ENCODE measurements at places on chromosomes 3 and 15.

- no peak for DNase-seq
Measured at GRCh38 chr3:45135959-45136358, 10.2 kb downstream of the CDCP1 start.

DNA sequence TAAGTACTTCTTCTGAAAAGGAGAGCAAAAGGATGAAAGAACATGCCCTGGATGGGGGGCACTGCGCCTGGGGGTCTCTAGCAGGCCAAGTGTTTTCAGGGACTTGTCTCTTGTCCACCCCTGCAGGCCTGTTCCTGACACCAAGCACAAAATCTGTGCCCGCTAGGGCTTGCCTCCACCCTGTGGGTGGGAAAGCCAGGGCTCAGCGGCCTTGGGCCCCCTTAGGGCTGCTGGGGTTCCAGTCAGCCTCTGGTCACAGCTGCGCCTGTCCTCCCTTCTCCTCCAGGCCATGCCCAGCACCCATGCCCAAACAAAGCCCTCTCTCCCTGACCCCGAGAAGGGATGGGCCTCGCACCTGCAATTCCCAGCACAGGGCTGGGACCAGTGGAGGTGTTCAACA lies 71.1 kb upstream of the TRPM1 start:
- DNase-seq, result no peak

- DNase-seq, result no peak
Measured at GRCh38 chr15:89542369-89542768, 32.9 kb upstream of the TICRR start.

DNA sequence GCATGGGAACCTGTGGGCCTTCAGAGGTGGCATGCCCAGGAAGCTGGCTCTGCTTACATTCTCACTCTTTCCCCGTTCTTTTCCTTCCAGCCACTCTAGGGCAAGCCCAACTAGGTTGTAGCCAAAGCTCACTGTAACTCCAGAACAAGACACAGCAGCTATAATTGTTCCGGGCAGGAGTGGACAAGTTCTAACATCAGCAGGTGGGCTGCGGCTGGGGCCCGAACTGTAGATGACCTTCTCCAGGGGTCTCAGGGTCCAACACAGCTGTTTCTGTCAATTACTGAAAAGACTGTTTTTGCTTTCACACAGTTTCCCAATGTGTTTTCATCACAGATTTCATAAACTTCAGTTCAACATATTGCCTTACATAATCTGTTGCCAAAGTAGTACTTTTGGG lies 11.5 kb downstream of the RASGRP1 start:
- DNase-seq, result no peak

- no peak for DNase-seq
Measured at GRCh38 chr15:60390231-60390630, 7.6 kb downstream of the ANXA2 start.

DNA sequence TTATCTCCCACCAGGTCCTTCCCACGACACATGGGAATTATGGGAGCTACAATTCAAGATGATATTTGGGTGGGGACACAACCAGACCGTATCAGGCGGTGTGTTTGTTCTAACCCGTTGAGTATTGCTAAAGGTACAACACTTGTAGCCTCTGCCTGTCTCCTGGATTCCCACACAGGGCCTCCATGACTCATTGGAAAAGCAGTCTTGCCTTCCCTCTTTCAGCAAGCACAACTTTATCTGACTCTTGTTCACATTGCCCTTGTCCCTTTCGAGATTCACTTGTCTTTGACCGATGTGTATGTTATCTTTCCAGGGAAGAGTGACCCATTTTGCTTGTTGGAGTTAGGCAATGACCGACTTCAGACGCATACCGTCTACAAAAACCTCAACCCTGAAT lies 152.3 kb downstream of the MCTP2 start:
- DNase-seq, result no peak

- no peak for DNase-seq
Measured at GRCh38 chr15:47500842-47501241, 216.5 kb upstream of the SEMA6D start.

DNA sequence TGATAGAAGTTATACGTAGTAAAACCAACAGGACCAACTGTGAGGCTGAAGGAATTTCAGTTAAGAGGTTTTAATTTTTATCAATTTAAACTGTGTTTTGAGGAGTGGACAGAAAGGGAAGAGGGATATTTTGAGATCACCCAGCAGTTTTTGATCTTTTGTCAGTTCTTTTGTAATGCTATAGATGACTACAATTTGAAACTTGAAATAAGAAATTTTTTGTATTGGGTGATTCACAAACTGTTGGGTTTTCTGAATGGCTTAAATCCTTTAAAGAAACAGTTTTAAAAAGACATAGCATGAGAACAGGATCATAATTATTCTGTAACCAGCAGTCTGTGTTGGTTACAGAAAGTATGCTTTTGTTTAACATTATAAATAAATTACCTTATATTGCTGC lies 67.4 kb downstream of the TCF12 start:
- no peak for DNase-seq

DNA sequence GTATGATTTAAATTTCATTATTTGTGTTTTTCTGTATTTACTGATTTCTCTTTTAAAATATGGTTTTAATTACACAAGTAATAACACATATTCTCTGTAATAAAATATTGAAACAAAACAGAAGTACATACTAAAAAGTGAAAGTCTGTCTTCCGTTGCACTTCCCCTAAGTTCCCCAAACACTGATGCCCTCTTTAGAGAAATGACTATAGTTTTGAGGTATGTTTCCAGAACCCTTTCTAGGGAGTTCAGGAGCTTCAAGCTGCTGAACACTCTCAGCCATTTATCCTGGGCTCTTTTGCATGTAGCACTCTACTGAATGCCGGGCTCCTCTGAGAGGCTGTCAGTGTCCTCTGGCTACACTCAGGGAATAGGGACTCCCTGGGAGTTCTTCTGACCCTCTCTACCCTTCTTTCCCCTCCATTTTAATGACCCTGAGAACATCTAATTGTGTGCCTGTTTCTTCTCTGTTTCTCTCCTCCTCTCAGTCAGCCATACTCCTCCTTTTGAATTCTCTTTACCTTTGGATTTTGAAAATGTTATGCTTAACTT lies 60.4 kb upstream of the KCNAB1 start:
- no peak for DNase-seq

GRCh38 chr15:25416693-25417092 lies 22.1 kb downstream of the UBE3A start:
- DNase-seq, result no peak

DNA sequence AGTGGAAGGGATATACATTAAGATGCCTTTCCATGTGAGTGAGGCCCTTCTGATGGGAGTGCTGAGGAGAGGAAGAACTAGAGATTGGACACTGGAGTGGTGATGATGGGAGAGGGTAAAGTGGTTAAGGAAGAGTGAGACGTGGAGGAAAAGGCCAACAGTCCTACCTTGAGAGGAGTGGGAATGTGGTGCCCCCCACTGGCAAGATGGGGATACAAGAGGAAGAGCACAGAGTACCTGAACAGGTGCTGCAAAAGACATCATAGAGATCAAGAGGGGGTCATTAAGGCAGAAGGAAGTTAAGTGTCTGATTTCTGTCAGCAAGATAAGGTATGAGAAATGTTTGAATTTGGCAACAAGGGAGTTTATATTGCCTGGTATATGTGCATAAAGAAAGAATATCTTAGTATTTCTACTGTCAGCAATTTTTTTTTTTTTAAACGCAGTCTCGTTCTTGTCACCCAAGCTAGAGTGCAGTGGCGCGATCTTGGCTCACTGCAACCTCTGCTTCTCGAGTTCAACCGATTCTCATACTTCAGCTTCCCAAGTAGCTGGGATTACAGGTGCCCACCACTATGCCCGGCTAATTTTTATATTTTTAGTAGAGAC lies 34.0 kb downstream of the ARIH2 start:
- no peak for DNase-seq

- no peak for DNase-seq
Measured at GRCh38 chr3:69378112-69378802, 7.6 kb downstream of the FRMD4B start.

- no peak for DNase-seq
Measured at GRCh38 chr3:31862666-31863279, 118.3 kb downstream of the OSBPL10 start.

GRCh38 chr15:87929841-87930240 lies 326.7 kb downstream of the NTRK3 start:
- DNase-seq, result no peak

- no peak for DNase-seq
Measured at GRCh38 chr15:44804298-44805046, 68.1 kb downstream of the TRIM69 start.

DNA sequence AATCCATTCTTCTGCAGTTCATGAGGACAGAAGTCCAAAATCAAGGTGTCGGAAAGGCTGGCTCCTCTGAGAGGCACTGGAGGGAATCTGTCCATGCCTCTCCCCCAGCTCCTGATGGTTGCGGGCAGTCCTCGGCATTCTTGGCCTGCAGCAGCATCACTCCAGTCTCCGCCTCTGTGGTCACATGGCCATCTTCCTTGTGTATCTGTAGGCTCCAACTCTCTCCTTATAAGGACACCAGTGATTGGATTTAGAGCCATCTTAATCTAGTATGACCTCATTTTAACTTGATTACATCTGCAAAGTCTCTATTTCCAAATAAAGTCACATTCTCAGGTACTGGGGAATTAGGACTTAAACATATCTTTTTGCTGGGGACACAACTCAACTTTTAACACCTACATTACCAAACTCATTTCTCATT lies 56.0 kb upstream of the FLNB start:
- no peak for DNase-seq

GRCh38 chr15:81725590-81725989 lies 320.2 kb downstream of the MEX3B start:
- no peak for DNase-seq

DNA sequence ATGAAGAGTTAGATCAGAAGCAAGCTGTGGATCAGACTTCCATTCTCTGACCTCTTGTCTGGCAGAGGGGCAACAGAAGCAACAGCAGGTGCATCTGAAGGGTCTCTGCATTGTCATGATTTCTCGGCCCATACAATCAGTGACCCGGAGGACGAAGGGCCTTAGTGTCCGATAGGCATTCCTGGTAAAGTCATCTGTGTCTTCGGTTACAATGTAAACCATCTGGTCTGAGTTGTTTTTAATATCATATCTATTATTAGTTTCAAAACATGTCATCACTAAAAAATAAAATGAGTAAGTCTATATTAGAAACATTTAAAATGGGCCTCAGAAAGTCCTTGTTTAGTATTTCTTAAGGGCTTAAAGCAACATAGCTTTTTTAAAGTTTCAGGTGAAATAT lies 38.8 kb upstream of the PLOD2 start:
- DNase-seq, result no peak

DNA sequence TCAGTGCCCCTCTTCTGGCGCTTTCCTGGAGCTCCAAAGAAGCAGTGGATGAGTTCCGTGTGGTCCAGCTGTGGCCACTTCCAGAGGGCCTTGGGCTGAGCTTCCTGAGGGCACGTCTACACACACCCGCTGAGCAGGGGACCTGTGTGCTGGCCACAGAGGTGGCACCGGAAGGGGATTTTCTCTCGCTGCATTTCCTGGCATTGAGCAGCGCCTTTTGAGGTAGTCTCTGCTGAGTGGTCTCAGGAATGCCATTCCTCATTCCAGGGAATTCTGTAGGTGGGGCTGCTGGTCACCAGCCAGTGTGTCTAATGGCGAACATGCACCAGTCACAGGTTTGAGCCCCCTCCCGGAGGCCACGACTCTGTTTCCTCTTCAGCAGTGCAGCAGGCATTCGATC lies 48.1 kb downstream of the AMOTL2 start:
- no peak for DNase-seq

- DNase-seq, result peak; percentile 3
Measured at GRCh38 chr3:39378088-39378487, 5.1 kb upstream of the SLC25A38 start.

DNA sequence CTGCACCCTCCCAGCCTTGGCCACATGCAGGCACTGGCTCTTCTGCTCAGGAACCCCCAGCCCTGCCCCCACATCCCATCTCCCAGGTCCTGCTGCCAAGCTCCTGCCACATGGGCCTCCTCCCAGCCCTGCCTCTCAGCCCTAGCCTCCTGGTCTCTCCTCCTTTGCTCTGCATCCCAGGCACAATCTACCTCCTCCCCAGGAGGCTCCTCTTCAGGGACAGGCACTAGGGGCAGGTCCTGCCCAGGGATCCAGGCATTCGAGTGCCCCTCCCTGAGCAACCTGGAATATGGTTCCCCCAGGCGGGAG lies 12.4 kb downstream of the DNAJB8 start:
- no peak for DNase-seq

GRCh38 chr3:147189016-147189415 lies 217.3 kb downstream of the ZIC4 start:
- DNase-seq, result no peak

DNA sequence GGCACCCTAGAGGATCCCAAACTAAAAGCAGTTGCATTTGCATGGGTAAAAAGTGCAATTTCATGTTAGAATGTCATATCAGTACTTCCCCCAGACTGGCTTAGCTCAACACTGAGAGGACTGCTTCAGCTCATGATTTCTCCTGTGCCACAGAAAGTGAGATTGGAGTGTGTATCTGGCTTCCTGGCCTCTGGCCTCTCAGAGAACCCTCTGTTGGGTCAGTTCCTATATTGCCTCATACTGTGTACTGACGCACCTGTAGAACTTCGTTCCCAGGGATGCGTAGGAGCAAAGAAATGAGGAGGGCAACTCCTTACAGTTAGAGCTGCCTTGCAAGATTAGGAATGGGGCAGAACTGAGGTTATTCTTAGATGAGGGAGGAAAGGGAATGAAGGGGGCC lies 340.8 kb downstream of the TIGIT start:
- DNase-seq, result no peak

DNA sequence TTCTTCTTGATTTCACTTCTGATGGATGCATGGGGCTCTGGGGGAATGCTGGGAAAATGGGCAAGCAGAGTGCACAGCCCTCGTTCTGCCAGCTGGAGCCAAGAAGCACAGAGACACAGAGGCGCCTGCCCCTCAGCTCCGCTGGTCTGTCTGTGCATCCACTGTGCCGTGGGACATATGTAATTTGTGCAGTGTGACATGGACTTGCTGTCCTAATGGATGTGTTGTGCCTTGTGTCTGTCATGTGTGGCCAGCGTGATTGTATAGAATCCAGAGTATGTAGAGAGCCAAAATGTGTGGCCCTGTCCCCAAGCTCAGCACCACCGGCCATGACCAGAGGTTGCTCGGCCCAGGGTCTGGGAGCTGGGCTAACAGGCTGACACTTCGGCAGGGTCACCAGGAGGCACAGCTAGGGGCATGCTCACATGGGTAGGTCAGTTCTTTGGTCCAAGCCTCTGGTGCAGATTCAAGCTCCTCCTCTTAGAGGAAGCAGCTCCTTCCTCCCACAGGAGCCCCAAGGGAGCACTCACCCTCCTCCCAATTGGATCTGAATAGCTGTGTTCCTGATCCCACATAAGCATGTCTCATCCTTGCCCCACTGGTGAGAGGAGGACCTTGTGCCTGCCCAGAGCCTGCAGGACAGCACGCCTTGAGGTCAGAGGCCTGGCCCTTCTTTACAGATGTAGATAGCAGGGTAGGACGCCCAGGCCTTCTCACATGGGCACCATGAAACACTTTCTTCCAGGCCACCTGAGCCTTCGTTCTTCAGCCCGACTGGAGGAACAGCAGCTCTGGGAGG lies 100.8 kb upstream of the ABHD17C start:
- DNase-seq, result no peak
